ENCODE measurements at places on chromosomes 1 and 21.

GRCh38 chr1:26278724-26279455, 996 bp upstream of the SH3BGRL3 start:
- DNase-seq: no peak

DNA sequence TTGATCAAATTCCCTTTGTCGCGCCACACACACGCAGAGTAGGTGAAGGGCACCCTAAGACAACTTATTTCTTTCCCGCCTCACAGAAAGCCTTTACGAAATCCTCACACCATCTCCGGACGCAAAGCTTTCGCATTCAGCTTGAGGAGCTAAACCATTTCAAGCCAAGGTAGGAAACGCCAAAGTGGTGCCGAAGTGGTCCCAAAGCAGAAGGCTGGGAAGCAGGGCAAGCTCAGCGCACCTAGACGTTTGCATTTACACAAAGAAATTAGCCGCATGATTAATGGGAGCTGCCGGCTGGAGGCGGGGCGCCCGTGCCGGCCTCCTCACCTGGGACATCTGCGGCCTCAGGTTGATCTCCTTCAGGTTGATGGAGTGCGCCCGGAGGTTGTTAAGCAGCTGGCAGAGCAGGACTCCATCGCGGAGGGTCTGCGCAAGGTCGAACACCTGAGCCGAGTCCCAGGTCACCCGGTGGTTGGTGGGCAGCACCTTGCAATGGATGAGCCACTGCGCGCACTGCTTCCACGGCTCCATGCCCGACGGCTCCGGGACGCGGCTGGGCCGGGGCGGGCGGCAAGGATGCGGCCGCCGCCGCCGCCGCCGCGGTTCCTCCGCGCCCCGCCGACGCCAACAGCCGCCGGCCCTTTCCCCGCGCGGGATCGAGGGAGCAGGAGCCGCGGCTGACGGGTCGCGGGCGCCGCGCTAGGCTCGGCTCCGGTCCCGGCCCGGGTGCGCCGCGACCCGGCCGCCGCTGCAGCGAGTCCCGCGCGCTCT, 457 bp downstream of the VAV3 start:
- peak; percentile 52 for DNase-seq

DNA sequence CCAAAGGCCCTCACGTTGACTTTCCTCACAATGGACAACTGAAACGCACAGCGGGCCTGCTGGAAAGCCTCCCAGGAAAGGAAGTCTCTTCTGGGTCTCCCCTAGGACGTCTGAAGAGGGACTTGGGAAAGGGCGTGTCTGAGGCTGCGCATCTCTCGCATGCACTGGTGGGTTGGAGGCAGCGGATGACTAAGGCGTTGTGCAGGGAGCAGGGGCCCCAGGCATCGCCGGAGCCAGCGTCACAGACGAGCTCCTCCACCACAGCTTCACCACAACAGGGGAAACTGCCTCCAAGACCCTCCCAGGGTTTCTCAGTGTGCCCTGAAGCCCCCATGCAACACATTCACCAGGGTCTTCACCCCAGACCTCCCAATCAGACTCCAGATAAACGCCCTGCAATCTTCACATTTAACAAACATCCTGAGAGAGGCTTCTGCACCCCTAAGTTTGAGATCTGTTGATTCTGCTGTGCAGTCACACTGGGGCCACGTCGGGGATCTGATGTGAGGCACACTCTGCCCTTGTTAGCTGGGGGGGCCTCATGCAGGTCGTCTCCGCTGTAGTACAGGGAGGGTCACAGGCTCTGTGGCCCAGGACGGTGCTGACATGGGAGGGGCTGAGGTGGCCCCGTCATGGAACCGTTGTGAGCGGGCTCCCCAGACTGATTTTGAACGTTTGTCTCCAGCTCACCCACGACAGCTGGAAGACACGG, 7.0 kb upstream of the TFF1 start:
- no peak for DNase-seq

- no peak for DNase-seq
Measured at GRCh38 chr1:67624680-67625079, 60.3 kb upstream of the GADD45A start.

GRCh38 chr1:220806408-220806807, 19.7 kb downstream of the MTARC1 start:
- DNase-seq: no peak

DNA sequence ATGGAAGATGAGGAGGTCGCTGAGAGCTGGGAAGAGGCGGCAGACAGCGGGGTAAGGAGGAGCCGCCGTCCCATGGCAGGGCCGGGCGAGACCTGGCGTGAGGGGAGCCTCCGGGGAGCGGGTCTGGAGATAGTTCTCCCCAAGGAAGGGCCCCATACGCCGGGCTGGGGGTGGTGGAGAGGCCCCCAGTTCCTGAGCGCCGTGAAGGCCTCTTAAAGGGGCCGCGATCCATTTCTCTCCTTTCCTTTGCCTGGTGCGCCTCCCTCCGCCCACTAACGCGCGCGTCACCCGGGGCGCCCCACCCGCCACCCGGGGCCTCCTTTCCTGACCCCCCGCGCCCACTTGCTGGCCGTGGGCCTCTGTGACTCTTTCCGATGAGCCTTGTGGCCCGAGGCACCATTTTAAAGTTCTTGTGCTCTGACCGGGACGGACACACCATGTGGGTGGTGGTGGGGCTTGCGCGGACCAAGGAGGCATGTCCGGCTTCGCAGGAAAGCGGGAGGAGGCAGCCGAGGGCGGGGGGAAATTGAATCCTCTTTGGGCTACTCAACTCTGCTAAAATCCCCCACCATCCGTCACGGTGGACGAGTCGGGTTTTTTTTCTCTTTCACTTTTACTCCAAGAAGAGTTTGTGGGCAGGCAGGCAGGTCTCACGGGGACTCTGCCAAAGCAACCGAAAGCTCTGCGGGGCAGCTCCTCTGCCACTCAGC, 371 bp downstream of the SZRD1 start:
- DNase-seq: peak; percentile 77

DNA sequence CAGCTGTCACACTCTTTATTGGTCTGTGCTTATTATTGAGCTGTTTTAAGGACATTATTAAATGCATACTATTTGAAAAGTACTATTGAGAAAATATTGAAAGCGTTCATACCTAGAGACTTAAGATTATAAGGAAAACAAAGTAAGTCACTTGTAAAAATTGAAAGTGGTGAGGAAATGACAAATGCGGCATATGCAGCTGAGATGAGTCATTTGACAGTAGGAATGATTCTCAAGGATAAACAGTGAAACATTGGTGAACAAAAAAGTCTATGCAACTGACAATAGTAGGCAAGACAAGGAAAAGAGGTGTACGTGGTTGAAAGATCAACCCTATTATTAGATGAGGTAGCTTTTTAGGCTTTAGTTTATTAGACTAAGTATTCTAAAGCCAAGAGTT, 82.6 kb upstream of the MAP10 start:
- DNase-seq: no peak

- no peak for DNase-seq
Measured at GRCh38 chr1:40703316-40703715, 11.8 kb downstream of the NFYC start.

- DNase-seq: peak; percentile 31
Measured at GRCh38 chr1:119713039-119713748, 1.5 kb downstream of the PHGDH start.

- DNase-seq: no peak
Measured at GRCh38 chr1:77350012-77350770, 68.4 kb downstream of the AK5 start.

GRCh38 chr1:82724246-82724645, 923.5 kb downstream of the ADGRL2 start:
- no peak for DNase-seq

DNA sequence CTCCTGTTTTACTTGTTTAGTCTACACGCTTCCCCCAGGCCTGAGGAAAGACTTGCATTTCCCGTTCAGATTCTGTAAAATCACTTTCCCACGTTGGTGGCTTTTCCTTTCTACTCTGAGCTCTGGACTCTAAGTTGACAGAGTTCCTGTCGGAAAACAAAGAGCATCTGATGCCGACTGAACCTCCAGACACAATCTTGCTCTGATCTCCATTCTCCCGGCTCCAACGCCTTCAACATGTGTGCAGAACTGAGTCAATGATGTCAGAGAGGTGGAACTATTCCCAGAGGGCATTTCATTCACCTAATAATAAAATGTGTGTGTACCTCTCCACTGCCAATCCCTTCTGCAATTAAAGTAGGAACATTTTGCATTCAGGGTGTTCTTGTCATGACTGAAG, 147.7 kb downstream of the MIS18A start:
- DNase-seq: no peak

DNA sequence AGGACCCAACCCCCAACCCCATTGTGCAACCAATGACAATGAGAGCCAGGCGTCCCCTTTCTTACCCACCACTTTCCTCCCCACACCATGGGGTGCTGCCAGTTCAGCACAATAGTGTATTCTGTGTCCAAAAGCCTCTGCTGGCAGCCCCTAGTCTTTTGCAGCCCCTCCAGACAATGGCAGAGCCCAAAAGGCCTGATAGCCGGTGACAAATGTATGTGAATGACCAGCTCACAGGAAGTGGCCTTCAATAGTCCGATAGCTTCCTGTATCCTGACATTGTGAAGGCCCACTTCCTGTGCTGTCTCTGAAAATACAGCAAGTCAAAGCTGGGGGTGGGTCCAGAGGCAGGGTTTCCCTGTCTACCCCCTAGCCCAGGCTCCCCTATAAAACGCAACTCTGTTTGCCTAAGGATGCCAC, 16.6 kb downstream of the SMIM12 start:
- no peak for DNase-seq

DNA sequence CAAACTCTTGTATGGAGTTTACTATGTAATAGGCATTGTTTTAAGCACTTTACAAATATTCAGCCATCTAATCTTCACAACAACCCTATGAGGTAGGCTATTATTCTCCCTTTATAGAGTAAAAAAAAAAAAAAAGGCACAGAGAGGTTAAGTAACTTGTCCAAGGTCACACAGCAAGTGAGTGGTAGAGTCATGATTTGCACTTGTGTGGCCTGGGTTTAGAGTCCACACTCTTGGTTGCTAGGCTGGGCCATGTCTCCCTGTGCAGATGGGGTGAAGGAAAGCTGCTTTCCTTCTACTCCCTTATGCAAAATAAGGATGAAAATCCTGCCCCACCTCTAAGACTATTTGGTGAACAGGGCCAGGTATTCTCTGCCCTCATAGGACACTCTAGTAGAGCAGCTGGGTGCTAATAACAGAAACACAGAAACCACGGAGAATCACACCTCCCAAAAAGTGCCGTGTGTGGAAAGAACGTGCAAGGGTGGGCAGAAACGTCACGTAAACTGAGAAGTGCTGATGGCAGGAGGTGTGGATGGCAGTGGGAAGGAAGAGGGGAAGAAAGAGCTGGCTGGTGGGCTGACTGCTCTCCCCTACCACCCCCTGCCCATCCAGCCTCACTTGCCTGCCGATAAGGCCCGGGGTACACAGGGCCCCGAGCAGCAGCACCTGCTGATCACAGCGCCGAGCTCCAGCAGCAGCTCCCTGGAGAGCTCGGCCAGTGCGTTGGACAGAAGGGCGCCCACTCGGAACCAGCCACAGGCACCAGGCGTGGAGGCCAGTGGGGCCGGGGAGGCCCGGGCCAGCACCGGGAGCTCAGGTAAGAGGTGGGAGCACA, 28.3 kb upstream of the VPS13D start:
- DNase-seq: no peak

GRCh38 chr1:154391086-154391770, 13.9 kb upstream of the IL6R start:
- peak; percentile 15 for DNase-seq

DNA sequence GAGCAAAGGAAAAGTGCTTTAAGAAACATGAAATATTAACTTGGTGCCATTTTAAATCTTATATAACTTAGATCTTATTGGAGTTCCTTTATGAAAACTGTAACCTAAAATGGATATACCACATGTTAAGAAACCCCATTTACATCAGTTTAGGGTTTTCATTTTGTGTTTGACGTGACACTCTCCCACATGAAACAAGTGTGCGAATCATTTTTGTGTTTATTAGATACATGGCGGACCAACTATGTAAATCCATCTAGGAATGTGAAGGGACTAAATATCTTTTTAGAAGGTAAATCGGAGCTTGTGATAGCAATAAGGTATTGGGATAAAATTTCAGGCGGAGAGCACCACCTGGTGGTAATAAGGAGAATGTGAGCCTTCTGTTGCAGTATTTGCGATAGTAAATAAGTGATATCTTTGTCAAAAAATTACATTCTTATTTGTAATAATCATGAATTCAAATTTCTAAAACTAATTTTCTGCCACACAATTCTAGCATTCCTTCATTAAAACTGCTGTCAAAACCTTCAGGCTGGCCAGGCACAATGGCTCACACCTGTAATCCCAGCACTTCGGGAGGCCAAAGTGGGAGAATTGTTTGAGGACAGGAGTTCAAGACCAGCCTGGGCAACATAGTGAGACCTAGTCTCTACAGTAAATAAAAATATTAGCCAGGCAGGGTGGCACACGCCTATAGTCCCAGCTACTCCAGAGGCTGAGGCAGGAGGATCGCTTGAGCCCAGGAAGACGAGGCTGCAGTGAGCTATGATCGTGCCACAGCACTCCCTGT, 31.3 kb downstream of the SMAP2 start:
- peak; percentile 65 for DNase-seq

Measured in NCI-H1105 treated with DMSO at 0.1 percent for 48 hours (cell line).